RWPE1 (cell line): ENCODE measurements at places on chromosomes 16 and 17.

DNA sequence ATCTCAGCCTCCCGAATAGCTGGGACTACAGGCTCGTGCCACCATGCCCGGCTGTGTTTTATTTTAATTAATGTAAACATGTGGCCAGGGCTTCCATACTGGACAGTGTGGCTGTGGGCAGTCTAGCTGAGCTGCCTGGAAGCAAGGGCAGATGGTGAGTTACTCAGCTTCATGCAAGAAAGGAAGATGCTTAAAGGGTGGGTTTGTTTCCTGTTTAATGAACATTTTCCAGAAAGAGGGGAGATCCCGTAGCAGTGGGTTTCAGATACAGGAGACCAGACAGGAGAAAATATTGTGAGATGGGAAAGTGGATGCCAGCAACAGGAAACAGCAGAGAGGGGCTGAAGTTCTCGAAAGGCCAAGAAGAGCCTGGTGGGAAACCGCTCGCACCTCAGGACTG lies 7.3 kb downstream of the MAPK8IP3 start:
- no peak for DNase-seq

DNA sequence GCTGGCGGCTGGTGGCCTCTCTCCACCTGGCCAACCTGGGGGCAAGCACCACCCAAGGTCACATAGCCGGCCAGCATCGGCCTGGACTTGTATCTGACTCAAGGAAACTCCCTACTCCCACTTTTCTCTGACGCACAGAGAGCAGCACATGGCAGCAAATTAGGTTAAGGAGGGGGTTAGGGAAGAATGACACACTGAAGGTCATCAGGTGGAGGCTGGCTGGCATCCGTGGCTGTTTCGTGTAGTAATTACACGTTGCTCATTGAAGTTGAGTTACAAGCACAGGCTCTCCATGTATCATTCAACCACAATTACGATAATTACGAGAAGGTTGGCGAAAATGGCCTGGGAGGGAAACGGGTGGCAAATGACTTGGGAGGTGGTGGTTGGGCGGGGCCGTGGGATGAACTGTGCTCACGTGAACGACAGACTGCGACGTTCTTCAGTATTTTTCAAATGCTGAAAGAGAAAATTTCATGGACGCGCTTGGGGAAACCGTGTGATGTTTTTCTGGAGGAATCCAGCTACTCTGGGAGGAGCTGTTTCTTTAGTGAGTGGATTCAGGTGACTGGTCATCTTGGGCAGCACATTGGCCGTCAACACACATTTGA lies 4.0 kb upstream of the METRNL start:
- peak; percentile 37 for DNase-seq

GRCh38 chr17:33560165-33560564 lies 267.1 kb upstream of the ASIC2 start:
- no peak for DNase-seq

GRCh38 chr16:7637446-7637845 lies 304.8 kb downstream of the RBFOX1 start:
- DNase-seq: no peak

- no peak for DNase-seq
Observed at GRCh38 chr17:77330602-77331081, 189.9 kb downstream of the SEC14L1 start.

DNA sequence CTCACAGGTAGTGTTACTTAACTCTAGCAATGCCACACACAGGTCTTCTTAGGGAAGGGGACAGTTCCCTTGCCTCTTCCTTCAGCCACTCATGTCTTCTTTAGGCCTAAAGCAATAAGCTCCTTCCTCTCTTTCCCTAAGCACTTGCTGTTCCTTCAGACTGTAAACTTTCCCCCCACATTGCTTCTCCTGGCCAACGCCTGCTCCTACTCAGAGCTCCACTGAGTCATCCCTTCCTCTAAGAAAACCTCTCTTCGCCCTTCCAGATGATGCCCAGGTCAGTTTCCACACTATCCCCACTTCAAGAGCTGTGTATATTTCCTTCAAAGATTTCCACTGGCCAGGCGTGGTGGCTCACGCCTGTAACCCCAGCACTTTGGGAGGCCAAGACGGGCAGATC lies 12.5 kb upstream of the EPOP start:
- DNase-seq: no peak

DNA sequence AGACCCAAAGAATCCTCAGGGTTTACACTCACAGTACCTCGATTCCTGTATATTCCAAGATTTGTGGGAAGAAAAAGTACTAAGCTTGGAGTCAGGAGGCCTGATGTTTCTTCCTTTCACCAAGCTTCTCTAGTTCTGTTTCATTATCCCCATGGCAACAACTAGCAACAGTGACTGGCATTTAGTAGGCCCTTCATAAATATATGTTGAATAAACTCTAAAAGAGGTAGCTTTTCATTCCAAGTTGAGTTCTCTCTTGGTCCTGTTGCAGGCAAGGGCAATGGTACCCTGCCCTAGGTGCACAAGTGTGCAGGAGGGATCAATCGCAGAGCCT lies 527 bp upstream of the UBE2Z start:
- DNase-seq: peak; percentile 44

- no peak for DNase-seq
Observed at GRCh38 chr17:43125967-43126910, 1.1 kb upstream of the BRCA1 start.

DNA sequence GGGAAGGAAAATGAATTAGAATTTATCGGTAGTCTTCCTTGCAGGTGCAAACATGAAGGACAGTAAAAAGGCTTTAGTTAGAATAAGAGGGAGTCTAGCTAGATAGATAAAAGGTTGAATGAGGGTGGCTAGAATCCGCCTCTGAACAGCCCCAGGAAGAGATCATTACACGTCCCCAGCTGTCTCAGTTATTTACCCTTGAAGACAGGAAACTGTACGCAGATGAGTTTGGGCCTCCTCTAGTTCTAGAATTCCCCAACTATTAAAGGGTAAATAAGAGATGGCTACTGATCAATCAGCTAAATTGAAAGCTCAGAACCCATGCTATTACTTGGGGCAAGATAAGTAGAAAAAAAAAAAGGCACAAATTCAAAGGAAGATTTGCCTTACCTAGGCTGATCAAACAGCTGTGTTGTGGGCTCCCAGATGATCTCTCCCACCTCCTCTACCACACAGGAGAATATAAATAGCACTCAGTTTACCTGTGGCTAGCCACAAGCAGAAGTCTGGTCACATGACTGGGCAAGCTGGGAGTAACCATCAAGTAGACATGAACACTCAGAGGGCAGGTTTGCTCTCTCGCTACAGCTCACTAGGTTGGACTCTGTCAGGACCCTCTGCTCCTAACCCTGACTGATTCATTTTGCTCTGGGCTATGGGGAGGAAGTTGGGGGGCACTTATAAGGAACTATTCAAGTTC lies 17.0 kb downstream of the FAM117A start:
- DNase-seq: no peak

- DNase-seq: peak; percentile 92
Observed at GRCh38 chr17:75096082-75096625, 8.4 kb downstream of the SLC16A5 start.

DNA sequence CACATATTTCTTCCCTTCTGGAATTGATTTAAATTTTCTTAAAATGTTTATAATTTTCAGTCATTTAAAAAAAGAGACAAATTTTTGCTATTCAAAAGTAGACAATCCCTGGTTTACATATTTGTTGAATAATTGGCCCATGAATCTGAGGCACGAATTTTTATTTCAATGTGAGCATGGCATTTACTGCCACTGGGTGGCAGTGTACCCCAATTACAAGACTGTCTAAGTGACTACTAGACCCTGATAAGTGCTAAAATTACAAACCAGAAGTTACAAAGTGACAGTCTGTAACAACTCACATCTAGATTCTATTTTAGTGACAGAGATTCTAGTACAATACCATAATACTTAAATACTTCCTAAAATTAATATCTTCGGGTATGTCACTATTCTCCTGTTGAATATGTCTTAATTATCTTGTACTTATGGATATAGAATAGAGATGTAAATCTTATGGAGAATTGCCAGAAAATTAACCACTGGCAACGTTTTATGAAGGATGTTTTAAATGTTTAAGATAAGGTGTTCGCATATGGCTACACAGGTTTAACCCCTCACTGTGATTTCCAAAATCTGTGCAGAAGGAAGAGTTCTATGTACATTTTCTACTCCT lies 235.8 kb downstream of the MAP2K4 start:
- peak; percentile 55 for DNase-seq

- peak; percentile 62 for DNase-seq
Observed at GRCh38 chr16:84266451-84266850, 26.6 kb upstream of the KCNG4 start.

- DNase-seq: no peak
Observed at GRCh38 chr16:50781518-50781917, 39.6 kb downstream of the CYLD start.

DNA sequence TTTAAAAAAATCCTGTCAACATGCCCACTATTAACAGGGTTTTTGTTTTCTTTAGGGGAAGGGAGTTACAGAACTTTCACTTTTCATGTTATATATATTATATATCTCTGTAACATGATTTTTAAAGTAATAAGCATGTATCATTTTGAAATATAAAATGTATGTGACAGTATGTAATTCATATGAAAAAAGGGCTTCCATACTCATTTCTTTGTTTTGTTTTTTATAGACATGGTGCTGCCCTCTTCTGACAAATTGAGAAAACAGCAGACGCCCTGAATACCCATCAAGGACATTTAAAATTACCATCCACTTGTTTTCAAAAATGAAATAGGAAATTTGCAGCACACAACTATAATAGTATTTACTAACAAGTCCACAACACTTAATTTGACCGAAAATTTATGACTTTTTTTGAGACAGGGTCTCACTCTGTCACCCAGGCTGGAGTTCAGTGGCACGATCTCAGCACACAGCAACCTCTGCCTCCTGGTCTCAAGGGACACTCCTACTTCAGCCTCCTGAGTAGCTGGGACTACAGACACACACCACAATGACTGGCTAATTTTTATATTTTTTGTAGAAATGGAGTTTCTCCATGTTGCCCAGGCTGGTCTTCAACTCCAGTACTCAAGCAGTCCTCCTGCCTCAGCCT lies 30.4 kb downstream of the CFDP1 start:
- DNase-seq: no peak

DNA sequence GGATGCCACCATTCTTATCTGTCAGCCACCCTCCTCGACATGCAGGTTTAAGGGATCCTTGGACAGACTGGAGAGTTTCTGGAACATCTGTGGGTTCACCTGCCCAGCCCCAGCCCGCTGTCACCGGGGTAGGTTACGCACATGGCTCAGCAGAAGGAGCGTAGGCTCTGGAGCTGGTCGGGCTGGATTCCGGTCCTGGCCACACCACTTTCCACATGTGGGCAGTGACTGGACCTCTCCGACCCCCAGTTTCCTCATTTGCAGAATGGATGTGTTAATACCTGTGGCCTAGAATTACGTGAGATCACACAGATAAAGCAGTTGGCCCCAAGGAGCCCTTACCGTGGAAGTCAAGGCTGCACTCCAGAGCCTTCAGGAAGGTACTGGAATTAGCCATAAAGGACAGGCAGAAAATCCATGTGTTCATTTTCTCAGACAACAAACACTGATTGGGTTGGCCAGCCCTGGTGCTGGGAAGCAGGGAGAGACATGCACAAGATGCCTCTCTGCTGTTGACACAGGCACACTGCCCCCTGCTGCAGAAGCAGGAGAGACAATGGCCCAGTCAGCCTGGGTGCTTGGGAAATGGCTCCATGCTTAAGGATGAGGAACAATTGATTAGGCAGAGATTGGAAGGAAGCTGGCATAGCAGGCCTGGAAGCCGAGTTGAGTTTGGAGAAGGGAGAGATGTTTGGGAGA lies 58.8 kb downstream of the SF3B3 start:
- no peak for DNase-seq

DNA sequence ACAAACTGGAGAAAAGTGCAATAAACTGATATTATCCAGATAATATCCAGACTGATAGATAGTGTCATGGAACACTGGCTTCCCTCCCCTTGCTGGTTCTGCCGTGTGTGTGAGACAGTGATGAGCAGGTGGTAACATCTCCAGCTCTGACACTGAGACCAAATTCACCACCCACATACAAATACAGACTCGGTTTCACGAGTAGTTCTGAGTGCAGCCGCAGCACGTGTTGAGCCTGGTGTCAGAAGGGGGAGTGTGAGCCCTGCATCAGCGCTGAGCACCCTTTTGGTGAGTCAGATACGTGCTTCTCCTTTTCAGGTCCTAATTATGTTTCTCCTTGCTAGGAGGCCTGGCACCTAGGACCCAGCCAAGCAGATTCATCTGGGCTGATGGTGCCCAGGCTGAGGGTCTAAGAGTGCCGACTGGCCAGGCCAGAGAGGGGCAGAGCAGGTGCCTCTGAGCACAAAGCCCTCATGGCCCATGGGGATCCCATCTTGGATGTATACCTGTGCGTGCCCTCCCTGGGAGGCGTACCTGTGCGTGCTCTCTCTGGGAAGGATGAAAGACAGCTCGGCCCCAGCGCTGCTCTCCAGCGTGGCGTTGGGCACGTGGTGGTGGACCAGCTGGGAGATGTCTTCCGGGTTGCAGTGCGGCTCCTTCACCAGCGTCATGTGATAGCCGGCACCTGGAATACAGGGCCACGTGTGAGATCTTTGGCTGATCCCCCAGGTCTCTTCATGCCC lies 27.3 kb upstream of the RNPS1 start:
- DNase-seq: no peak

- no peak for DNase-seq
Observed at GRCh38 chr16:47008612-47009011, 35.1 kb upstream of the DNAJA2 start.

- peak; percentile 98 for DNase-seq
Observed at GRCh38 chr17:49523706-49524472, 28.8 kb downstream of the NGFR start.

GRCh38 chr16:3089717-3090592 lies 9.1 kb downstream of the ZSCAN10 start:
- no peak for DNase-seq

DNA sequence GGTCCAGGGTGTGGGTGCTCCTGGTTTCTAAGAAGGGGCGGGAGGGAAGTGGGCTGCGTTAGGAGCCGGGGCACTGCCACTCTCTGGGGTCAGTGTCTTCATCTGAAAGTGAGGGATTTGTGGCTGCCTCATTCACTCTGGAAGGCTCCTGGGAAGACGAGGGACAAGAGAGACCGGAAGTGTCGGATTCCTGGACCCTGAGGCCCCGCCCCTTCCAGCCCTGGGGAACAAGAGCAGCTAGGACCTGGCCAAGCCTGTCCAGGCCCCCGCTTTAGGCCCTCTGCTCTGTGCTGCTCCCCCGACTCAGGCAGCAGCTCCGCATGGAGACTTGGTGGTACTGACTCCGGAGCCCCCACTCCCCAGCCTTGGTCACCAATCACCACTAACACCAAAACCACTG lies 6.5 kb downstream of the LGALS3BP start:
- no peak for DNase-seq

GRCh38 chr17:75168998-75169397 lies 13.8 kb downstream of the SUMO2 start:
- no peak for DNase-seq
